ENCODE measurements at places on chromosomes 16 and 17.

- peak; percentile 57 for DNase-seq
Observed at GRCh38 chr17:76909971-76910760, 42.0 kb downstream of the MGAT5B start.

- no peak for DNase-seq
Observed at GRCh38 chr16:70463235-70463634, 8.8 kb downstream of the FCSK start.

DNA sequence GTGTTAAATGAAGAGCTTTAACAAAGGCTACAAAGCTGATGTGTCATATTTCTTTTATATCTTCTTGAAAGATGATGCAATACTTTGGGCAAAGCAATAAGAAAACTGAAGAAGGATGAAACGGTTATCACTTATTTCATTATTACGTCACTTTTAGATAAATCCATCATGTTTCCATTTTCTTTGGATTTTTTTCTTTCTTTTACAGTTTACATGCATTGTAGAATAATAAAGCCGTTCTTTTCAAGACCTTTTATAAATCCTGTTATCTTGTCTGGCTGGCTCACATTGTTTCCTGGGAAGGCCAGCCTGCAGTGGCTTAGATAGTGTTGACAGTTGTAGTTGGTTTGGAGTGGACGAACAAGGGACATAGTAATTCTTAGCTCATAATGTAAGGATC is 28.9 kb downstream of the TANC2 start:
- DNase-seq: no peak

GRCh38 chr16:62926121-62926801 is 890.0 kb upstream of the CDH8 start:
- no peak for DNase-seq

DNA sequence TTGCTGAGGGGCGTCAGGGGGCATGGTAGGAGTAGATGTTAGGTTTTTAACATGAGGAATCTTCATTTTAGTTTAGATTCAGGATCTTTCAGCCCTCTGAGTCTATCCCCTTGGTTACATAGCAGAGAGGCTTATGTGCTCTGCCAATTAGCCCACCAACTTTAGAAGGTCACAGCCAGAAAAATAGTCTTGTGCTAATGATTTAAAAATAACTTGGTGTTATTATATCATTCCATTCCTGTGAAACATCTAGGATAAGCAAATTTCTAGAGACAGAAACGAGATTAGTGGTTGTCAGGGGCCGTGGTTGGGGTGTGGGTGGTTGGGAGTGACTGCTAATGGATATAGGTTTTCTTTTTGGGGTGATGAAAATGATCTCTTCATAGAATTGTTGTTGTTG is 183.7 kb downstream of the SNX29 start:
- DNase-seq: no peak

- DNase-seq: no peak
Observed at GRCh38 chr17:57309479-57309878, 53.2 kb downstream of the MSI2 start.

GRCh38 chr16:81861915-81862314 is 82.8 kb downstream of the PLCG2 start:
- no peak for DNase-seq

DNA sequence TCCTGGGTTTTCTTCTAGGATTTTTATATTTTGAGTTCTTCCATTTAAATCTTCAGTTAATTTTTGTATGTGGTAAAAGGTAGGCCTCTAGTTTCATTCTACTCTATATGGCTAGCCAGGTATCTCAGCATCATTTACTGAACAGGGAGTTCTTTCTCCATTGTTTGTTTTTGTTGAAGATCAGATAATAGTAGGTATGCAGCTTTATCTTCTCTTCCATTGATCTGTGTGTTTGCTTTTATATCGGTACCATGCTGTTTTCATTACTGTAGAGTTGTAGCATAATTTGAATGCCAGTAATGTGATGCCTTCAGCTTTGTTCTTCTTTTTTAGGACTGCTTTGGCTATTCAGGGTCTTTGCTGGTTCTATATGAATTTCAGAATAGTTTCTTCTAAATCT is 77.3 kb downstream of the USP22 start:
- no peak for DNase-seq

DNA sequence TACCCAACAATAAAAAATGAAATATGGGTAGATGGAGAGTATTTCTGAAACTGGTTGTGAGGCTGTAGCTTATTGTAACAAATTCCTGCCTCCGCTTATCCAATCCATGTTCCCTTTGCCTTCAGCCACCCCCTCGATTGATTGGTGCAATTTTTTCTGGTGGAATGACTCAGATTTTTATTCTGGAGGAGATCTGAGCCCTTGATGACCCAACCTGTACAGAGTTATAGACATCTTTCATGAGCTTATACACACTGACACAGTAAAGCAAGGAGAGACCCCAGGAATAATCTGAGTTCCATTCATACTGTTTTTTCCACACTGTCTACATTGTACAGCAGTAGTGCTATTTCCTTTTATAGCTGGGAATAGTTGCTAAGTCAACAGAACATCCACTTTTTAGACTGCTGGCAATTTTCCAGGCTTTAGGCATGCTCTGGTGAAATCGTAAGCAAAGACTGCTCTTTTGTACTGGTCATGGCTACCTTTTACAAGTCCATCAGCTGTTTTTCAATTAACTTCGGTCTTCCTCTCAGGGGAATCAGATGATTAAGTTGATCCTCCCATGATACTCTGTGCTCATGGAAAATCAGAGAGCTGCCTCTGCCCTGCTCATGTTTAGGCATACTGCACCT is 30.1 kb downstream of the CCL4 start:
- DNase-seq: peak; percentile 85

DNA sequence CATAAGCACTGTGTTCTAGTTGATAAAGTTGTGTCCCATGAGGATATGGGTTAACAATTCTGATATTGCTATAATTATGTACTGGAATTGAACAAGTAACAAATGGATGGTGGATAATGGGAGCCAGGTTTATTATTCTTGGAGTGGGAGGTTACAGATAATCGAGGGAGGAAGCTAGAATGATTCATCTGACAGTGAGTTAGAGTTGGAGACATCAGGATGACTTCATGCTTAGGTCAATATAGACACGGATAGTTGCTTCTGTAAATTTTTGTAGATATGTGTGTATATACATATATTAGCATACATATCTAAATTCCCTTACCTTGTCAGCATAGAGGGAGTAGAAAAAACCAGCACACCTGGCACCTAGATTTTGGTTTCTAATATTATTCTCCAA is 293.4 kb downstream of the SHISA9 start:
- DNase-seq: no peak

- no peak for DNase-seq
Observed at GRCh38 chr16:65815707-65816106, 550.8 kb upstream of the CDH5 start.

- DNase-seq: no peak
Observed at GRCh38 chr17:68034452-68034776, 1.1 kb upstream of the KPNA2 start.

DNA sequence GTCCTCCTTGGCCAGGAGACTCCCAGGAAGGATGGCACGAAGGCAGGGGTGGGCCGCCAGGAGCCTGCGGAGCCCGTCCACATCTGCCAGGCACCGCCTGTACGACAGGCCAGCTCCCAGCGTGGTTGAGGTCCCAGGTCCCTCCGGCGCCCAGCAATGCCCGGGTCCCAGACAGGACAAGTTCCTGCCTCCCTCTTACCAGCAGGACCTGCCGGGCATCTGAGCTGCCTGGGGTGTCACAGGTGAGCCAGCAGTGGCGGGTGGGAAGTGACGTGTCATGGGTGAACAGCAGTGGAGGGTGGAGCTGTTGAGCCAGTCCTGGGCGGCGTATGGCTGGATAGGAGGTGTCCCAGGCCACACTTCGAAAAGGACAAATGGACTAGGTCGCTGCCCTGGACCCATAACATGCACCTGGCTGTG is 15.7 kb upstream of the BAHCC1 start:
- no peak for DNase-seq

- DNase-seq: no peak
Observed at GRCh38 chr17:1469231-1469852, 13.3 kb upstream of the CRK start.
